Hippocampal formation (tissue), 2 donors: ENCODE measurements at places on chromosomes 11 and 22.

GRCh38 chr11:108319541-108320145 lies 96.8 kb downstream of the ATM start:
- no peak for DNase-seq

- no peak for DNase-seq
Observed at GRCh38 chr22:27554106-27554811, 247.3 kb downstream of the MN1 start.

DNA sequence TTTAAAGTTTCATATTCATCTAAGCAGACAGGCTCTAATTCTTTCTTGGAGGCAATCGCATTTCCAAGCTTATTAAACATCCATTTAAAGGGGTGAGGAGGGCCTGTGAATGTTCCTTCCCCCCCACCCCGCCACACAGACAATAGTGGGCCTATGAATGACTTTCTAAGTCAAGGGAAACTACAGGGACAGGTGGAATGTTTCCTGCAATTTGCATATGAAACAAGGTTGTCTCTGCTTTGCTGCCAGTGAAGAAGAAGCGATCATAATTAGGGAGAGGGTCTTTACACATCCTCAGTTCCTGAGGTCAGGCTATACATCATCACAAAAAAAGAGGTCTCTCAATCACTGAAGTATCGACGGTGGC lies 127.9 kb upstream of the OPCML start:
- no peak for DNase-seq

DNA sequence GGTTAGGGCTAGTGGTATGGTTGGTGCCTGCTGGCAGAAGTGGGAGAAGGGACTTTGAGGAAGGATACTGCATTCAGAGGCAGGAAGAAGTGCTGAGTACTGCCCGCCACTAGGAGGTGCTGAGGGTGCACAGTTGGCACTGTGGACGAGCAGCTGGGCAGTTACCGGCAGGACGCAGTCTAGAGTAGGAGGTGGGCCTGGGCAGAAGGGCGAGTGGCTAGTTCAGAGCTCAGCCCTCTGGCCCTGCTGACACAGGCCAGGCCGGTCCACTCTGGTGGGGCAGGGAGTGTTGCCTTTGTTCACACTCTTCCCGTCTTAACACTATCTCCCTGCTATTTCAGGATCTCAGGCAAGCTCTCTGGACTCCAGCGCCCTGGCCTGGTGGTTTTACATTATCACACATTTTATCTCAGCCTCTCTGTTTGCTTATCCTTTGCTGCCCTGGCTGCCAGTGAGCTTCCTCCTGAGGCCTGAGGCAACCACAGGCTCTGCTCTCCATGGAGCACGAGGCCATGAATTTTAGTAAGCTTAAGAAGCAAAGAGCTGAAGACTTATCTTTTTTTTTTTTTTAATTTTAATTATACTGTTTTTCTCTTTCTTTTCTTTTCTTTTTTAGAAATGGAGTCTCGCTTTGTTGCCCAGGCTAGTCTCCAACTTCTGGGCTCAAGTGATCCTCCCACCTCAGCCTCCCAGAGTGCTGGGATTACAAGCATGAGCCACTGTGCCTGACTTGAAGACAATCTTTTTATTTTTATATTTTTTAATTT lies 26.9 kb downstream of the SNAP29 start:
- peak; percentile 75 for DNase-seq

GRCh38 chr11:103109818-103110388 lies 677 bp downstream of the DYNC2H1 start:
- DNase-seq: no peak

DNA sequence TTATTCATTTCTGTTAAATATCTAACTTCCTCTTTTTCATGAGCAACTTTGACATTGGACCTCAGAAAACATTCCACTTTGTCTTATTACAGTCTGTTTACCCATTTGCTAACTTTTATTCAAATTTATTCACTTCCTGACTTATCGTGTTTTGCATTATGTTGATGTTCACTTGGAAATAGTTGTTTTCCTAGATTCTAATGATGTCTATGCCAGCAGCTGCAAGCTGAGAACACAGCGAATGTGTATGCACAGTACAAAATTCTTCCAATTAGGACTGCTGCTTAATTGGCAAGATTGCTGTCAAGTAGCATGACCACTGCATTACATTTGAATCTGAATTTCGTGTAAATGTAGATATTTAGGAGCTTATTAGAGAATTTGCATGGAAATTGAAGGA lies 61.5 kb upstream of the GRIA4 start:
- no peak for DNase-seq

DNA sequence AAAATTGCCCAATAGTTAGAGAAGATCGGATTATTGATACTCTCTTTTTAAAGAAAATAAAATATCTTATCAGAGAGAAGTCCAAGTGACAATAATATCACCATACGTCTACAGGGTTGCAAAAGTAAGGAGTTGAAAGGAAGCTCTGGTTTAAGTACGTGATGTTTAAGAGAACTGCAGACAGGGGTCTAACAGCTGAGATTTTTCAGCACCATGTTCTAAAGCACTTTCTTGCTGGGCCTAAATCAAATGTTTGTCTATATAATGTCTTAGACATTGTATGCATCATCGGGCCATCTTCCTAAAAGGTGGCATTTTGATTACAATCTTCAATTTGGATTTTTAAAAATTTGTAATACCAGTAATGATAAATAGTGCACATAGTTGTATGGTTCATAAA lies 133.3 kb downstream of the RRAS2 start:
- DNase-seq: no peak

DNA sequence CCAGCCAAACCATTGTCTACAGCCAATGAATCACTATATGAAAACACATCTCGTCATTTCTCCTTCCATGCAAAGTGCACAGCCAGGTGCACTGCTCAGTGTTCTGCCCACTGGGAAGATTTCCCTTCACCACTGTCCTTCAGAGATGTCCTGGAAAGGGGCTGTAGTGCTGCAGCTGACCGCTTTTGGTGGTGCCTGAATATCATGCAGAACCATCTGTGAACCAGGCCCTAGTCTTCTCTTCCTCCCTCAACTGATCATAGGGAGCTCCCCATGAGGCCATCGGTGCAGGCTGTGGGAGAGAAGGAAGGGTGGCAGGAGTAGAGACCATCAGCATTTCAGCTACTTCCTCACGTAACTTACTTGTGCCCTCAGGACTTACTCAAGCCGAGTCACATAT lies 70.2 kb downstream of the GAB4 start:
- DNase-seq: no peak

DNA sequence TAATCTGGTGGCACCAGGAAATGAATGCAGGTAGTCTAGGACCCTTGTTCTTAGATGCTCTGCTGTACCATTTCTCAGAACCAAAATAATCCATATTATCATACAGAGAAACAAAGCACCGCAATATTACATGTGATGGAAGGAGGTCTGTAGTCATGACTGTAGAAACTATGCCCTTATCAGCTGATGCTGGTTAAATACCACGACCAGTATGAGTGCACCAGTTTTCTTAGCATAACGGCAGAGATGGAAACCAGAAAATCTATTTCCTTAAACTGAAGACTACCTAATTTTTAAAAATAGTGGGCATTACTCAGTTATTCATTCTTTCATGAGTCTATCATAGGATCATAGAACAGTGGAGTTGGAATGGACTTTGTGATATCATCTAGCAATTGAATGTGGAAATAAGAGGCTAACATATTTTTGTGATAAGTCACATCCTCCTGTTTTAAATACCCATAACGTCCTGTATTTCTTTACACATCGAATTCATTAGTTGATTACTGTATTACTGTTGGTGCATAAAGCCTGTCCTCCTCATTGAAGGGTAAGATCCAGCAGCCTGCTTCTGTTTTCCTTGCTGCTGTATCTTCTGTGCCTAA lies 15.1 kb downstream of the JHY start:
- no peak for DNase-seq

- DNase-seq: no peak
Observed at GRCh38 chr11:117300773-117301172, 9.6 kb downstream of the BACE1-AS start.

DNA sequence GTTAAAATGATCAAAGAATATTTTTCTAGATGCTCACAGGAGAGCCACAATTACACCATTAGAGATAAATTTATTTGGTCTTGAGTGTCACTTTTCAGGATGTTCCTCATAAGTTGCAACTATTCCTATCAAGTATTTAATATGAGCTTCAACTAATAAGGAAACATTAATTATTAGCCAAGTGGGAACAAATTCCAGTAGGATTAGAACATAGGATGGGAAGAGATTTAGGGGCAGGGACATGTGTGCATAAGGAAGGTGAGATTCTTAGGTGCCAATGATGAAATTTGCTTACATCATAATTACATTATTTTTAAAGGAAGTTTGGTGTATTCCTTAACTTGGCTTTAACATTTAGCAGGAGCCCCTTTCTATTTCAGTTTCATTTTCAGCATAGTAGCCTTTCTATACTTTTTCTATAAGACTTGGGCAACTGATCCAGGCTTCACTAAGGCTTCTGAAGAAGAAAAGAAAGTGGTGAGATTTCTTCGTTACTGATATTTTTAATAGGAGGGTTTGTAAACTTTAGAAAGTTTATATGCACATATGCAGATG lies 38.8 kb downstream of the CSRP3 start:
- DNase-seq: no peak

GRCh38 chr11:128411812-128412211 lies 175.5 kb downstream of the ETS1 start:
- DNase-seq: no peak

GRCh38 chr22:43289976-43290721 lies 53.0 kb downstream of the SCUBE1 start:
- no peak for DNase-seq

DNA sequence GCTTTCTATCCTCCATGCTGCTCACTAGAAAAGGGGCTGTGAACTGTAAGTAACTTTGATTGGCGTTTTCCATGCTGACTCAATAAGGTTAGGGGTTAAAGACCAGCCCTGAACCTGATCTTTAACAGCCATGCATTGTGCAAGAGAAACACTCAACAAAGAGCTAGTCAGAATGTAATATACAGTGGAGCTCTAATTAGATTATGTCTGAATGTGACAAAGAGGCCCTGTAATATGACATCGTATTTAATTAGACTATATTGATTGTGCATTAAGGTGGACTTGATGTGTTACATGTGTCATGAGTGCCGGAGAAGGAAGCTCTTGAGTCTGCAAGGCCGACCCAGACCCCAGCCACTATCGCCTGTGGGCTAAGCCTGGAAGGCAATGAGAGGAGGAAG lies 70.5 kb downstream of the PKNOX2 start:
- no peak for DNase-seq

- DNase-seq: no peak
Observed at GRCh38 chr22:40423310-40423688, 52.9 kb downstream of the SGSM3 start.

DNA sequence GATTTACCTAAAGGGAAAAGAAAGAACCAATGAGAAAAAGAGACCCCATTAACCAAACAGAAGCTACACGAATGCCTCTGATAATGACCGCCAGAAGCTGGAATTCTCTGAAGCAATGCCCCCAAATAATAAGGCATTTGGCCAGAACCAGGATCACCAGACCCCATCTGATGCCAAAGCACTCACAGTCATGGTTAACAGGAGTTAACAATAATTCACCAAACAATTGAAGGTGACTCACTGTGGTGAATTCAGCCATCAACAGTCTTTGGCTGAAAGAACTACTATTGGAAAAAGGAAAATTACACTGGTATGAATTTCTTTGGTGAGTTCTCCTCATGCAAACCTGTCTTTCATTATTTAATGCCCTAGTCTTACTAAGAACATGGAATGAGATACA lies 21.9 kb upstream of the NFRKB start:
- no peak for DNase-seq

- no peak for DNase-seq
Observed at GRCh38 chr11:86632499-86633269, 39.7 kb downstream of the ME3 start.

DNA sequence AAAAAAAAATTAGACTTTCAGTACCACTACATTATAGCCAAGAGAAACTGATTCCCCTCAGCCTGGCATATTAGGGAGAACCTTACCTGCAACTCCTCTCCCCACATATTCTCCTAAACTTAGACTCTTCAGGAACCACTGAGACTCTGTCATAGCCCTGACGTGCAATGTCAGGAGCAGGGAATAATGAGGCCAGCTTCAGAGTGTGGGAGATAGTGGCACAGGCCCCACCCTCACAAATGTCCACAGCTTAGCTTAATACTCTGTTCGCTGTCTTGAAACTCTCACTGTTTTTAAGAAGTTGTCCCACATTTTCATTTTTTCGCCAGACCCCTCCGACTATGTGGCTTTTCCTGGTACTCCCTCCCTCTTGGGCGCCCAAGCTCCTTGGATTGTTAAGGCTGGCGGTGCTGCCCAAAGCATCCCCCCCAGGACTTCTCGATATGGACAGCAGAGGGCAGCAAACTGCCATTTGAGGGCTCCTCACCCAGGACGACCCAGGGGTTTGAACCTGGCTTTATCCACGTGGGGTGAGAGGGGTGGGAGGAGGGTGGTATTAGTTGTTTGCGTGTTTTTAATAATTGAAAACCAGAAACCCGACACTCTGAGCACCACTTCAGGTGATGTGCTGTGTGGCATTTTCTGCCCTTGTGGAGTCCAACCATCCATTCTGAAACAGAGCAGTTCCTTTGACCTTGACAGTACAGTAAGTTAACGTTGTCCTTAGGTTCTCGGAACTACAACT lies 45.2 kb upstream of the RASSF10 start:
- DNase-seq: peak; percentile 42

DNA sequence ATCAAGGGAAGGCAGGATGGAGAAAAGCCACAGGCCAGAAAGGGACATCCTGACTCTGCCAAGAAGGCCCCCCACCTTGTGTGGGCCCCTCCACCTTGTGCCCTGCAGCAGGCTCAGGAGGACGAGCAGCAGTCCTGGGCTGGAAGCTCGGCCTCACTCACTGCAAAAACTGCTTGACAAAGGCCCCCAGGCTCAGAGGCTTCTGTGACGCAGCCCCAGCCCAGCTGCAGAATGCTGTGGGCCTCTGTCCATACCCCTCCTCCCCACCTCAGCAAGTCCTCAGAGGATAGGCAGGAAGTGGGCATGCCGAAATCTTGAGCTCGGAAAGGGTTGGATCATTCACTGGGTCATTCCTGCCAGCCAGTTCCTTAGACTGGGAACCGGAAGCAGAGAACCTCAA lies 61.9 kb downstream of the NRXN2 start:
- no peak for DNase-seq

DNA sequence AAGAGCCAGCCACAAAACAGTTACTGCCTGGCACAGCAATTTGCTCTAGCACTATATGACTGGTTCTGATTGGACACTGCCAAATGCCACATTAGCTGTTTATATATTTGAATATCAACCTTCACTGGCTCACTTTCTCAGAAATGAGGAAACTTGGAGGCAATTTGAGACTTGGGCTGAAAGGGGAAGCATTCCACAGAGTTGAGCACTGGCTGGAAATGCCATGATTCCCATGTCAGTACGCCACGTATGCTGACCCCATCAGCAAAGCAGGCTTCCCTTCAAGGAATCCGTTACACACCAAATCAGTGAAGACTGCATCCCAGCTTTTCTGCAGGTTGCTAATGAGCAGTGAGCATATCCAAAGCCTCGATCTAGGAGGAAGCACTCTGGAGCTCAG lies 34.7 kb downstream of the GALNT18 start:
- DNase-seq: no peak

- DNase-seq: no peak
Observed at GRCh38 chr11:931385-931784, 5.7 kb downstream of the AP2A2 start.
